T-helper 9 cell (primary cell): ENCODE measurements at places on chromosomes 4 and X.

- no peak for DNase-seq
Observed at GRCh38 chr4:114729068-114729738, 130.6 kb downstream of the UGT8 start.

GRCh38 chr4:965766-966134 is 7.6 kb downstream of the DGKQ start:
- no peak for DNase-seq

DNA sequence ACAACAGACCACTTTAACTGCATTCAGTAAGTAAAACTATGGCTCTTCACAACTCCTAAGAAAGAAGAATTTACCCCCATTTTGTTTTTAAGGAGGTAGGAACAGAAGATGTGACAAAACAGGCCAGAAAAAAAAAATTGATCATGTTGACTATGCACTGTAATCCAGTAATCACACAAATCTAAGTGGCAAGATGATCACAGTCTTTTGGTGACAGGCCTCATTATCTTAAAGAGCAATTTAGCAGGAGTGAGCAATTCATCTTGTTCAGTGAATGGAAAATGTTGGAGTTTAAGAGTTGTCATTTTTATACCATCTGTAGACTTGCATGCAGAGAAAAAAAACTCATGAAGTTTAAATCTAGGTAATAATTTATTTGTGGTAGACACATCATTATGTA is 115.1 kb downstream of the SLC39A8 start:
- no peak for DNase-seq

- no peak for DNase-seq
Observed at GRCh38 chrX:7076245-7076661, 71.3 kb upstream of the STS start.

DNA sequence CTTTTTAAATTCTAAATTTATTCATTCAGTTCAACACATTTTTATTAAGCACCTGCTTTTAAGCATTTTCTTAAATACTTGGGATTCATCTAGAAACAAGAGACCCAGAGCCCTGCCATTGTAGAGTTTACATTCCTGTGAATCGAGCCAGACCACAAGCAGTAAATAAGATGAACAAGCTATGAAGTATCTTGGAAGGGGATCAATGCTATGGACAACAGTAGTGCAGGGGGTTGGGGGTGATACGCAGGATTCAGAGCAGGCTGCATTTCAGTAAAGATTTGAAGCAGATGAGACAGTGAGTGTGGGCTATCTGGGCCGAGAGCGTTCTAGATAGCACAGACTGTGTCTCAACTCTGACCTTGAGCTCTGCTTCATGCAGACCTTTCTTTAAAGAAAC is 35.1 kb downstream of the CLDN22 start:
- no peak for DNase-seq

DNA sequence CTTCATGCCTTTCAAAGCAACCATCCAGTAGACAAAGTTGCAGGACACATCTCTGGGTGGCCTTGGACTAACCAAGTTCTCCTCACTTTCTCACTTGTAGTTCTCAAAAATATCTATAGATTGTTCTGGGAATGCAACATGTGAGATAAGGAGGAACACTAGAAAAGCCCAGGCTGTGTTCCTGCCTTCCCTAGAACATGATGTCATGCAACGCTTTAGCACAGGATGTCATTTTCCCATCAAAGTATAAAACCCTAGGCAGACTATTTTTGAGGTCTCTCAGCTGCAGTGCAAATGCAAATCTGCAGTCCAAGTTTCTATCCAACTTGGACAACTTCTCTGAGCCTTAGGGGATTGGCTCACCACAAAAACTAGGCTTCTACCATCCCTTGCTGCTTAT is 78.8 kb upstream of the PCDH7 start:
- no peak for DNase-seq

GRCh38 chr4:110544594-110544993 is 68.6 kb downstream of the ENPEP start:
- no peak for DNase-seq

- no peak for DNase-seq
Observed at GRCh38 chr4:38914854-38915253, 47.2 kb downstream of the FAM114A1 start.
